LNCaP clone FGC (cell line): ENCODE measurements at places on chromosomes 7 and 10.

DNA sequence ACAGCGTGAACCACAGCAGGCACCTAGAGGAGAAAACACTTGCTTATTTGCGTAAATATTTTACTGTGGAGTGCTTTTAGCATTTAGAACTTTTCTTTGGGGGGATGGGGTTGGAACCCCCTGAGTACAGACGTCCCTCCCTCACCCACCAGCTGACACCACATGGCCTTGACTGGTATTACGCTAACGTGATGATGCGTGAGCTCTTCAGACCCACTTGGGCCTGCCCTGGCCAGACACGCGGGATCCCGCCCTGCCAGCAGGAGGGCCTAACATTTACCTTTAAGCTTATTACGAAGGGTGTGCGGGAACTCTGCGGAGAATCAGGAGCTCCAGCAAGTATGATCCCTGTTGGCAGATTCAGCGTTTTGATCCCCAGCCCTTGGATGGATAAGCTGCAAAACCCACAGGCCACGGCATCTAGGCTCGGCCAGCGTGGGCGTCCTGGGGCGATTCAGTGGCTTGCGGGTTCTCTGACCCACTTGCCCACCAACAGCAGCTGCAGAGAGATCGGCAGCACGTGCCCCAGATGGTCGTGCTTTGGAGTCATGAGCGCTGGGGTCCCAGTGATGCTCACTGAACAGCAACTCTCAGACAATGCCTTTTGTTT is 545.5 kb upstream of the FOXK1 start:
- no peak for DNase-seq

DNA sequence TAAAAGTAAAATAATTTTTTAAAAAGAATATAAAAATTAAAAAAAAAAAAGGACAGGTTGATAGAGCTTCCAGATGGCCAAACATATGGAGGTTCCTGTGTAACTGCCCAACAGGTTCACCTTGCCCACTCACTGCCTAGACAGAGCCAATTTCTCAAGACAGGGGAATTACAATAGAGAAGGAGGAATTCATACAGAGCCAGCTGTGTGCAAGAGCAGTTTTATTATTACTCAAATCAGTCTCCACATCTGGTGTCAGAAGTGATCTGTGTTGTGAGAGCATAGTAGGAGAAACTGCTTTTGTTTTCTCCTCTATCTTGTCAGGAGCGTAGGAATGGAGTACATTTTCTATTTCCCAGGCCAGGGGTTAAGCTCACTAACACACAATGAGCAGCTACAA is 31.0 kb downstream of the C7orf33 start:
- DNase-seq, result no peak

GRCh38 chr7:92028686-92029085 is 88.0 kb downstream of the AKAP9 start:
- DNase-seq, result no peak

- no peak for DNase-seq
These were observed 90.3 kb upstream of the FAM133B start for GRCh38 chr7:92680442-92680841.

- no peak for DNase-seq
These were observed 26.7 kb downstream of the WAC start for GRCh38 chr10:28559618-28560017.

- DNase-seq, result no peak
These were observed 119.5 kb downstream of the TCF7L2 start for GRCh38 chr10:113069595-113069994.

DNA sequence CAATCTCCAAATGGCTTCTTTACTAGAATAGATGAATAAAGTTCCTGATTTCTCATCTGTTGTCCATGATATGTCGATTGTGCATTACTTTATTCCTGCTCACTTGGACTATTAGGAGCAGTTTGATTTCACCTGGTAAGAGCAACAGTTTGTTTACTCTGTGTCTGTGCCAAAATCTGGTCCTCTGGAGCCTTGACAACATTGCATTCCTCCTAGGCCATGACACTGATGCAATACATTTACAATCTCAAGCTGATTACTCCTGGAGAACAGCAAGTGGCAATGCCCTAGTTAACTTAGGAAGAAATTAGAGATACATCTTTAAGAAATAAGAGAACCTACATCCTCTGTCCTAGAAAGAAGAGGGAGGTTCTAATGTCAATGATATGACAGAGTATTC is 71.8 kb downstream of the SGCE start:
- DNase-seq, result peak; percentile 91

DNA sequence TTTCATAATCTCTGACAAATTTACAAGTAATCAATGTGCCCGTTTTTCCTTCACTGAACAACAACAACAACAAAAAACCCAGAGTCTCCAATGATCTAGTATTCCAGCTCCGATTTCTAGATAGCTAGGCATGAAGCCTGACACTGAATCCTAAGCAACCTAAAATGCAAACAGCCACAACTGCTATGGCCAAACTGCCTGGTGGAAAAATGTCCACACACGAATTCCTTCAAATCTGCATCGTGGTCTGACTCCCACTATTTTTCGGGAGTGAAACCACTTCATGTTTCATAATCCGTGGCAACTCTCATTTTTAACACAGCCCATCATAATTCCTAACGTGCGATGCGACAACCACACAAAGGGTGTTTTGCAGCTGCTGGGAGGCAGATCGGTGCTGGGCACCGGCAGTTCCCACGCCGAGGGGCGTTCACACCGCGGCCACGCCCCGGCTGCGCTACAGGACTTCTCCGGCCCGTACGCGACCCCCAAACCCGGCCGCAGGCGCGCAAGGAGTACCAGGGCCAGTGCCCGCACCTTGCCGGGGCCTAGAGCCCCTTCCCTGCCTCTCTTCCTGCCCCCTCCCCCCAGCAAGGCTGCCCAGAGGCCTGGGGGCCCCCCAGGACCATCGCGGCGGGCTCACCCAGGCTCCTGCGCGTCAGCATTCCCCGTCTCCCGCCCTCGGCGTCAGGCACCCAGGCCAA is 814 bp downstream of the RUFY2 start:
- no peak for DNase-seq

DNA sequence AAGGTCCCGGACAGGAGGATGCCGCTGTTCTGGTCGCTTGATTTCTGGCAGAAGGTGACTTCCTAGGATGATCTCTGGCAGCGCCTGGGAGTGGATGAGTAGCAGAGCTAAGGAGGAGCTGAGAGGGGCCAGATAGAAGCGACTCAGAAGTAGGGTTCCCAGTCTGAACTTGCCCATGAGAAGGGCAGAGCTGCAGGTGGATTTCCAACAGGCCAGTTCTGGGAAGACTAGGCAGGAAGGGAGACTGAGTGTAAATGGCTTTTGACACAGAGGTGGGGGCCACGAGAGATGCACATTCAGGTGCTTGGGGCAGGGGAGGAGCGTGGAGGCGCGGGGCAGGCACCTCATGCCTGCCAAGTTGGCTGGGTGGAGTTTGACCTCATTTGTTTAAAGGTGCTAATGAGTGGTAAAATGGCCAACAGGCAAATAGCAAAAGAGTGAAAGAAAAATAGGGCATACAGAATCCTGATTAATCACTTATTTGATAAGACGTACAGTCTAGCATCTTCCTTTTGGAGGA is 58.8 kb downstream of the SHH start:
- DNase-seq, result no peak
